Natural killer cell (primary cell): ENCODE measurements at places on chromosomes 4 and X. TPM values are rescaled to one million over a fixed set of nuclear protein-coding genes. Genes with fewer than 3 reads are reported as not detected.

FAM47A gene
- total RNA-seq: not detected

- no peaks in the 10 kb centered on the region for H3K4me1 ChIP-seq
- no peaks in the 10 kb centered on the region for H3K36me3 ChIP-seq
- DNase-seq: no peak
- no peaks in the 10 kb centered on the region for H3K27me3 ChIP-seq
- H3K4me3 ChIP-seq: no peak overlapping the region
- H3K27ac ChIP-seq: no peak overlapping the region
These were observed 63.7 kb downstream of the SPCS3 start for GRCh38 chr4:176383273-176384077.

DNA sequence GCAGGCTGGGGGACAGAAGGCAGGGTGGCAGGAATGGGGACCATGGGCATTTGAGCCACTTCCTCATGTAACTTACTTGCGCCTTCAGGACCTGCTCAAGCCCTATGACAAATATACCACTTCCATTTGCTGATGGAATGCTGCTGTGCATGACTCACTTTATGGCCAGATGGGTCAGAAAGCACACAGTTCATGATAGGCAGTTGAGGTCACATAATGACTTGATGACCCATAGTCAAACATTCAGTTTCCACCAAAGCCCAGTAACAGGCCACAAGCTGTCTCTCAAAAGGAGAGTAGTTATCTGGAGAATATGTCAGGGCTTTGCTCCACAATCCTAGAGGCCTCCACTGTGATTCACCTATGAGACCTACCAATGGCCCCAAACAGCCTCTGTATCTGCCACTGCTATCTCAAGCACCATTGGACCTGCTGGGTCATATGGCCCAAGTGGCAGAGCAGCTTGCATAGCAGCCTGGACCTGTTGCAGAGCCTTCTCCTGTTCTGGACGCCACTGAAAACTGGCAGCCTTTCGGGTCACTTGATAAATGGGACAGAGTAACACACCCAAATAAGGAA is 5.3 kb upstream of the PAPSS1 start:
- peaks cover 12% of the 10 kb centered on the region for H3K4me1 ChIP-seq
- DNase-seq: no peak
- H3K36me3 ChIP-seq: no peaks in the 10 kb centered on the region
- no peaks in the 10 kb centered on the region for H3K27me3 ChIP-seq

- DNase-seq: no peak
- H3K4me3 ChIP-seq: no peak overlapping the region
- H3K4me1 ChIP-seq: peaks cover 16% of the 10 kb centered on the region
- H3K27ac ChIP-seq: no peak overlapping the region
- H3K27me3 ChIP-seq: peaks cover 13% of the 10 kb centered on the region
- H3K36me3 ChIP-seq: no peaks in the 10 kb centered on the region
These were observed 4.3 kb downstream of the PSAPL1 start for GRCh38 chr4:7430368-7430964.

- H3K27me3 ChIP-seq: no peaks in the 10 kb centered on the region
- no peaks in the 10 kb centered on the region for H3K36me3 ChIP-seq
- no peak overlapping the region for H3K4me3 ChIP-seq
- DNase-seq: no peak
- no peaks in the 10 kb centered on the region for H3K4me1 ChIP-seq
- H3K27ac ChIP-seq: no peak overlapping the region
These were observed 141.4 kb downstream of the TLL1 start for GRCh38 chr4:166014411-166014810.

DNA sequence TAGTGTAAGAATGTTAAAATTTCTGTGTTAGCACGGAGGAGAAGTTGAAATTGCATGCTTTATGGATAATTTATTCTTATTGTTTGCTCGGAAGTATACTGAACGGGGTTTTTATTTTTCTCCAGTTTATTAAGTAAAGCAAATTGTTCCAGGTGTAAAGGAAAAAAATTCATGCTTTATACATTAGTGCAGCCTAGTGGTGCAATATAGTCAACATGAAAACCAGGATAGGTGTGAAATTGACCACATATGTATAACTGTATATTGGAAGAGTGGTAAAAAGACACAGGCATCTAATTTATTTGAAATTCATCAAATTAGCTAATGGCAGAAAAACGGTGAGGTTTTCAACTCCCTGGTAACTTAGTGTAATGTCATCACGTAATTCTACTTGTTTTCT is 959 bp downstream of the BRS3 start:
- peaks cover 2% of the 10 kb centered on the region for H3K27me3 ChIP-seq
- DNase-seq: no peak
- no peaks in the 10 kb centered on the region for H3K36me3 ChIP-seq
- H3K4me1 ChIP-seq: no peaks in the 10 kb centered on the region

- H3K36me3 ChIP-seq: no peaks in the 10 kb centered on the region
- no peak for DNase-seq
- no peak overlapping the region for H3K4me3 ChIP-seq
- H3K27ac ChIP-seq: no peak overlapping the region
- no peaks in the 10 kb centered on the region for H3K27me3 ChIP-seq
- H3K4me1 ChIP-seq: no peaks in the 10 kb centered on the region
These were observed 77.2 kb downstream of the RASL11B start for GRCh38 chr4:52939325-52939724.
